ENCODE measurements at places on chromosomes 16 and 17.

DNA sequence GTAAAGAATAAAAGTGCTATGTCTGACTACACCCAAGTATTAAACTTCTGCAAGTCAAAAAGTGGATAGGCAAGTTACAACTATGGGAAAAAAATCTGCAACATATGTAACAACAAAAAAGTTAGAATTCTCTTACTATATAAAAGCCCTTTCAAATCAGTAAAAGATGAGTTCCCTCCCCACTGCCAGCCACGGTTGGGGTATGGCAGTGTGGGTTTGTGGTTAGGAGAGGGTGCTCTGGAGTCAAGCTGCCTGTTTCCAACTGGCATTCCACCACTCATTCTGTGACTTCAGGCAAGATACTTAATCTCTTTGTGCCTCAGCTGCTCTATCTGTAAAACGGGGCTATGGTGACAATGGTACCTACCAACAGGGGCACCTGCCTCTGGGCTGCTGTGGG lies 26.6 kb upstream of the MFSD6L start:
- no peak for DNase-seq

DNA sequence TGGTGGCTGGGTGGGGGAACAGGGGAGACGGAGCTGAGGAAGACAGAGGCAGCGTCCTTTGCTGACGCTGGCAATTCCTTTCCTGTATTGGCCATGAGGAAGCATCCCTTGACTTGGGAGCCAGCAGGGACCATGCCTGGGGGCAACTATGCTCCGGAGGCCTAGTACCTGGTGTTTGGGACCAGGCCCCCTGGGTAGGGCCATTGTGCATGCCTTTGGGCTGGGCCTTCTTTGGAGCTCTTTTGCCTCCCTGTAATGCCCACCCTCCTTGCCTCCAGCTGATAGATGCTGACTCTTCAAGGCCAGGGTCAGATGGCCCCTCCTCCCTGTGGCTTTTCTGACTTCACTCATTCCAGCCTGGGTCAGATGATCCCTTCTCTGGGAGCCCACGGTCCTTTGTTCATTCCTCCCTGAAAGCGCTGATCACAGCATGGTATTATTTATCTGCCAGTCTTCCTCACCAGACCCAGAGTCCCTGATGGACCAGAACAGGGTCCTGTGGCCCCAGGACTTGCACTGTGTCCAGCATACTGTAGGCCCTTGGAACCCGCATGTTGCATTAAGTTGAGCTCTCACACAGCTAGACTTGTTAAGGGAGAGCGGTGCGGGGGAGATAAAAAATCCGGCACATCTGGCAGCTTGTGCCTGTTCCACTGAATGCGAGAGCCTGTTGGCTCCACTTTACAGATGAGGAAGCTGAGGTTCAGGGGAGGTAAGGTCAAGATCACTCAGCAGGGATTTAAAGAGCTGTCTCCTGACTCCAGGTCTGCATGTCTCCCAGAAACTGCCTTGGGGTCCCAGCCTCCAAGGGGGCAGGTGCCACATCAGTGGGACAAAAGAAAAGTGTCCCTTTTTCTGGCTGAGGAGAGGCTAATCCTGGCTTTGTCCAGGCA lies 2.9 kb downstream of the STARD3 start:
- DNase-seq = no peak

DNA sequence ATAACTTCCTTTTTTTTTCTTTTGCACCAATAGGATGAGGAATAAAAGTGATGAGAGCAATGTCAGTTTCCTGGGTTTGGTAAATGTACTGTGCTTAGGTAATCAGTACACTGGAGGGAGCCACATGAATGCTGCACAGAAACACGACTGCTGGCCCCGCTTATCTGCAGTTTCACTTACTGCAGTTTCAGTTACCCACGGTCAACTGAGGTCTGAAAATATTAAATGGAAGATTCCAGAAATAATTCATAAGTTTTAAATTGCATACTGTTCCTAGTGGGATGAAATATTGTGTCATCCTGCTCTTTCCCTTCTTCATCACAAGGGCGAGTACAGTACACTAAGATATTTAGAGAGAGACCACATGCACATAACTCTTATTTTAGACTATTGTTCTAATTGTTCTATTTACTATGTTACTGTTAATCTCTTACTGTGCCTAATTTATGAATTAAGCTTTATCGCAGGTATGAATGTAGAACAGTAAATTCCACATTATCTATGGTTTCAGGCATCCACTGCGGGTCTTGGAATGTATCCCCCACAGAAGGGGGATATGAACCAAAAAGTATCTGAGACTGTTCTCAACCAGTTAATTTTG lies 6.4 kb upstream of the LGALS3BP start:
- DNase-seq = no peak

- DNase-seq = peak; percentile 40
Observed at GRCh38 chr16:81616321-81617020, 162.6 kb upstream of the PLCG2 start.

DNA sequence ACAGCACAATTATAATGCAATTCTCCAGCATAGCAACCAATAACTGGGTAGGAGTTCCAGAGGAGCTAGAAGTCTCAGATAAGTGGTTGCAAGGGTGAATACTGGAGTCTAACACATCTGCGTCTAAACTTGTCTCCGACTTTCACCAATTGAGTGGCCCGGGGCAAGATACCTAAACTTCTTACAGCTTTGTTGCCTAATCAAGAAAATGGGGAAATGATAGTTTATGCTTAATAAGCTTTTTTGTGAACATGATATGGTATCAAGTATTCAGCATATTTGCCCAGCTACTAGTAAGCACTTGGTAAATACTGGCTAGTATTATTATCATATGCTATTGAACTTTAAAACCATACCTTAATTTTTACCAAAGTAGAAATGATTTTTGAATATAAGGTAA lies 183.5 kb downstream of the KCNJ2 start:
- DNase-seq = no peak

- no peak for DNase-seq
Observed at GRCh38 chr17:28585851-28586250, 9.2 kb upstream of the ALDOC start.

DNA sequence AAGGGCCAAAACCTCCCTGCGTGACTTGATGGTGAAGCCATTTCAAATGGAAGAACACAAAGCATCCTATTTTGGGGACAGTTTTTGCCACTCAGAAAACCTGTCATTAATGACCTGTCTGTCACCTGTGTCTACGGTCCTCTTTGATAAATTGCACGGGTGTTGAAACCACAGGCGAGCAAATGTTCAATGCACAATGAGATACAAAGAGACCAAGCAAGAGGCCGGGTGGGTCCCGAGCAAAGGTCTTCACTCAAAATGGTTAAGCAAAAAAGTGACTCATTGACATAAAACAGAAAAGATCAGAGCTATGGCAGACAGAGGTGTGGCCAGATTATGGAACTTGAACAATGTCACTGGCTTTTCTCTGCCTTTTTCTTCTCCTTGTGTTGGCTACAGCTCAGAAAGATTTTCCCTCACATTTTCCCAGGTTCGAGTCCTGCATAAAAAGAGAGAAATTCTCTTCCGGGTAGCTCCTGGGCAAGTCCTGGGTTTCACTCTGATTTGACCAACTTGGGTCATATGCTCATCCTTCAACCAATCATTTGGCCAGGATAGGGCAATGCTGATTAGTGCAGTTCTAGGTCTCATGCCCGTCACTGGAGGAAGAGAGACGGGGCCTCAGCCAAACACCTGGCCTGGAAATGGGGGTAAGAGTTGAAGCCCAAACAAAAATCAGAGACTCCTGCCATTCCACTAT lies 92.2 kb downstream of the CMC2 start:
- DNase-seq = no peak

DNA sequence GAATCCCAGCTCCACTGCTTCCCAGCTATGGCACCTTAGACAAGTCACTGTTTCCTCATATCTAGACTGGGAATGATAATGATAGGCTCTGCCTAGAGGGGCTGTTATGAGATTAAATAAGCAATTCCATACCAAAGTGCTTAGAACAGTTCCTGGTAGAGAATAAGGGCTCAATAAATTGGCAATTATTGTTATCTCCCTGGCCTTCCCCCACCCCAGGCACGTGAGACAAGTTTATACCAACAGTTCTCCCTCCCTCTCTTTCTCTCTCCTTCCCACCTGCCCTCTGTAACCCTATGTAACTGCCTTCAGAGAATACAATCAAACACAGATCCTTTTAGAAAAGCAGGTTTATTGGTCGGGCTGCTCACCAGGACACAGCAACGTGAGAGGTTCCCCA lies 13.9 kb upstream of the STAT3 start:
- no peak for DNase-seq

GRCh38 chr17:80746262-80746935 lies 201.8 kb downstream of the RPTOR start:
- no peak for DNase-seq

DNA sequence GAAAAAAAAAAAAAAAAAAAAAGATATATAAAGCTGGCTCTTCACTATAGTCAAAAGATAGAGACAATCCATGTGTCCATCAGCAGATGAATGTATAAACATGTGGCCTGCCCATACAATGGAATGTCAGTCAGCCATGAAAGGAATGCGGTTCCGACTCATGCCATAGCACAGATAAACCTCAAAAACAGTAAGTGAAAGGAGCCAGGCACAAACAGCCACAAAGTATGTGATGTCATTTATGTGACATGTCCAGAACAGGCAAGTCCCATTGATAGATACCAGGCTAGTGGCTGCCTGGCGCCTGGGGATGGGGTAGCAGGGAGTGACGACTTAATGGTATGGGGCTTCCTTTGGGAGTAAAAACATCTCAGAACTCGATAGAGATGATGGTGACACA lies 155.7 kb downstream of the CMIP start:
- DNase-seq = no peak

DNA sequence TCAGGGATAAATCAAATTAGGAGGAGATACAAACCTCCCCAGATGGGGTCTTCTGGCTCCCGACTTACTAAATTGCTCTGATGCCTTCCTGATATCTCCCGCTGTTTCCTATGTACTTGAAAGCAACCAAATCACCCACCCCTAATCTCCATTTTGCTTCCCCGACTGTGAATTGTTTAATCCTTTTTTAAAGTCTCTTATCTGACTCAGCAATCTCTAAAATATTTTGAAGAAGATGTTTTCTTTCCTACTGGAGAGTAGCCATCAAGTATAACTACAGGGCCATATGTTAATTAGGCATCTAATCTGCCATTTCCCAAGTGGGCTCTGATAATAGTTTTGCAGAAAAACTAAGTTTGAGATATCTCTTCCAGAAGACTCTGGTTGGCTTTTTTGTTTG lies 365.2 kb upstream of the MAF start:
- no peak for DNase-seq

DNA sequence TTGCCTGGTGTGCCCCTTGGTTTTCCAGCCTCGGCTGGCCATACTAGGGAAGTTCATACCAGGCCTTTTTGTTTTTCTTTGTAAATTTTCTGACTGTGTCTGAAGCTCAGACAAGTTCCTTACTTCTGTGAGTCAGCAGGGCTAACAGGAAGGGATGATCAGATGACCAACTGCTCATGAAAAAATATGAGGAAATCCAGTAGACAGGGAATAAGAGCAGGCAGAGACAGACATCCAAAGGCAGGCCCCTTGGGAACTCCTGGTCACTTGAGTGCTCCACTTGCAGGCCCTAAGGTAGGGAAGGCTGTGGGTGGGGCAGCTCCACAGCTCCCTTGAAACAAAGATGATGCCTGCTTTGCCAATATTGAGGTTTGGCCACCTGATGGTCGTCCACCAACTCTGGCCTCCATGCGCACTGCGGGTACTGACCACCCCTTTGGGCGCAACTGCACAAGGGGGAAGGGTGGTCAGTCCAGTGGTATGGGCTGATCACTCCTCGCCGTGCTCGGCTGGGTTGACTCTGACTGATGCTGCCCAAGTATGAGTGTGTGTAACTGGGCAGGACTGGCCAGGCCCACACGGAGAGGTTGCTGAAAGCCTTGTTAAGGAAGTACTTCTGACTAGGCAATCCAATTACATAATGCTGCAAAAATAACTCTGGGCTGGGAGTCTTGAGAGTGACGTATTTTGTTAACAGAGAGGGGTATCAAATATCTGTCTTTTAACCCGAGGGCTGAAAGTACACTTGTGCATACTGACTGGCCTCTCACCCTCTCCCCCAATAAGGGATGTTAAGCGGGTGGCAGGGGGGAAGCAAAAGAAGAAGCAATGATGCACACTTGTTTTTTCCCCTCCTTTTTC lies 20.8 kb upstream of the ZFHX3 start:
- no peak for DNase-seq

DNA sequence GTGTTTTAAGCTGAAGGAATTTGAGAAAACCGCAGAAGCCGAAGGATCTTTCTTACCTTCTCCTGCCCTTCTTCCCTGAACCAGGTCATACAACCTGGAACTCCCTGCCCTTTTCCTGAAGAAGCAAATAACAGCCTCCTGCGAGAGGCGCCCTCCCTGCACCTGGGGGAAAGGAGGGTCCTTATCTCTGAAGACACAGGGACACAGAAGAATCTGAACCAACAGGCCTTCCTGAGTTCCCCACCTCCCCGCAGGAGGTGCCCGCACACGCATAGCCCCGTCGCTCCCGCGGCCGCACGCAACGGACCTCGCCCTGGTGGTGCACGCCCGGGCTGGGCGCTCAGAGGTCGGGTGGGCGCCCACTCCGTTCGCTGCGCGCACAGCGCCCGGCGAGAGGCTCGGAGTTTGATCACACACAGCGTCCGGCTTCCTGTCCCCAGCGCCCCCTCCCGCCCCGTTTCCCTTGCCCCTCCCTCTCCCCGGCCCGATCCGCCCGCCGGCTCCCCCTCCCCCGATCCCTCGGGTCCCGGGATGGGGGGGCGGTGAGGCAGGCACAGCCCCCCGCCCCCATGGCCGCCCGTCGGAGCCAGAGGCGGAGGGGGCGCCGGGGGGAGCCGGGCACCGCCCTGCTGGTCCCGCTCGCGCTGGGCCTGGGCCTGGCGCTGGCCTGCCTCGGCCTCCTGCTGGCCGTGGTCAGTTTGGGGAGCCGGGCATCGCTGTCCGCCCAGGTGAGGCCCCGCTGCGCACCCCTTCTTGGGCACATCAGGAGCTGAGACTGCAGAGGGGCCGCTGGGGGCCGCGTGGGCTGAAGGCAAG lies at the start of gene TNFSF12:
Gene TNFSF12, plus strand, starts transcription at position 474 of the 816 bp plus-strand sequence. Its CDS starts 96 bp downstream, at position 570.
- no peak for DNase-seq

DNA sequence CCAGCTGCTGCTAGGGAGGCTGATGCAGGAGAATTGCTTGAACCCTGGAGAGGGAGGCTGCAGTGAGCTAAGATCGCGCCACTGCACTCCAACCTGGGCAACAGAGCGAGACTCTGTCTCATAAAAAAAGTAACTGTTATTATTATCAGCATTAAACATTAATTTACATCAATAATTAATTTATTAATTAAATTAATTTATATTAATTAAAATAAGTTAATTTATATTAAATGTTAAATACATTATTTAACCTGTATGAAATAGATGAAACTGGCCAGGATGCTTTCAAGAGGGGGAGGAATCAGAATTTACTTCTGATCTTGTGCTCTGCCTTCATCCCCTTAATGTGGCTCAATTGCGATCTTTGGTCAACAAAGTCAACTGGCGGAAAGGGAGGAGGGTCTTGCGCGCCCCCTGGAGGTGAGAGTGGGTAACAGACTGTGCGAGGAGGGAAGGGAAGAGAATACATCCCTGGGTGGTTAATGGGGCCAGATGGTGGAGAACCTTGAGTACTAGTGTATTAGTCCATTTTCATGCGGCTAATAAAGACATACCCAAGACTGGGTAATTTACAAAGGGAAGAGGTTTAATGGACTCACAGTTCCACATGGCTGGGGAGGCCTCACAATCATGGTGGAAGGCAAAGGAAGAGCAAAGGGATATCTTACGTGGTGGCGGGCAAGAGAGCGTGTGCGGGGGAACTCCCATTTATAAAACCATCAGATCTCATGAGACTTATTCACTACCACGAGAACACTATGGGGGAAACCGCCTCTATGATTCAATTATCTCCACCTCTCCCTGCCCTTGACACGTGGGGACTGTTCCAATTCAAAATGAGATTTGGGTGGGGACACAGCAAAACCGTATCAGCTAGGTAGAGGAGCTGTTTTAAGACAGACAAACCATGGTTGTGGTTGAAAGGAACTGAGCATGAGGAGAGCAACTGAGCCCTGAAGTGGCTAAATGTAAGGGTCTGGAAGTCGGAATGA lies 15.7 kb upstream of the CPPED1 start:
- peak; percentile 57 for DNase-seq

Data from stimulated activated CD4-positive, alpha-beta T cell treated with anti-CD3 and anti-CD28 coated beads, TNF-alpha, amount 100 ng/mL, for 4 hours (primary cell).